D341Med (cell line): ENCODE measurements at places on chromosomes 7 and 10.

- DNase-seq: no peak
Measured at GRCh38 chr10:14086596-14086995, 244.1 kb downstream of the FRMD4A start.

GRCh38 chr7:36217961-36218284 lies 64.9 kb downstream of the EEPD1 start:
- DNase-seq: no peak

DNA sequence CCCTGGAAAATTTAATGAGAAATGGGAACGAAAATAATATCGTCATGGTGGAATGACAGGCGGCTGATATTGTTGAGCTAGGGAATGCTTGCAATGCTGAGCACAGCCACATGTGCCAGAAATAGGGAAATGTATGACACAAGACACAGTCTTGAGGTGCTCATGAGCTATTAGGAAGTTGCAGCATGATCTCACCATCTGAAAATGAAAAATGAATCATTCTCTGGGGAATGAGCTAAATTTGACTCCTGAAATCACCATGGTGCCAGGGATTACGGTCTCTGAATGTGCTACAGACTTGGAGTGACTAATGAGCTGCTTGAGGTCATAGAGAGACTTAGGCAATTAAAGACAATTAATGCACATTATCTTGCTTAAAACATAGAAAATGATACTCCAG lies 845.0 kb downstream of the CNTNAP2 start:
- peak; percentile 27 for DNase-seq

GRCh38 chr7:94276795-94277194 lies 117.9 kb upstream of the COL1A2 start:
- DNase-seq: no peak

- DNase-seq: no peak
Measured at GRCh38 chr10:88918191-88918905, 34.2 kb downstream of the ACTA2 start.

- no peak for DNase-seq
Measured at GRCh38 chr10:100600218-100600617, 64.5 kb downstream of the HIF1AN start.
